ENCODE measurements at places on chromosomes 6 and 20.

DNA sequence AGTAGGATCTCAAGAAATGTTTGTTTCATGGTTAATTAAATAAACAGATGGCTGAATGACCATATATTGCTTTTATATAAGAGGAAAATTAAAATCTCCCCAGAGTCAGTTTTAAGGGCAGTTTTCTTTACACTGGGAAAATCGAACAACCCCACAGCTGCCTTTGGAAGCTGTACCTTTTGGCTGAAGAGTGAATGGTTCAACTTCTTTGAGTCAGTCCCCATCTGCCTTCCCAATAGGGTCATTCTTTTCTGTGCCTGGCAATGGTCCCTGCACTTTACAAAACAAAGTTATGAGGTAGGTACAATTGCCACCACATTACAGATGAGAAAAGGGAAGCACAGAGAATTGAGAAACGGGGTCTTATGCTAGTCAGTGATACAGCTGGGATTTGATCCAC, 39.5 kb downstream of the TSHZ2 start:
- no peak for DNase-seq

DNA sequence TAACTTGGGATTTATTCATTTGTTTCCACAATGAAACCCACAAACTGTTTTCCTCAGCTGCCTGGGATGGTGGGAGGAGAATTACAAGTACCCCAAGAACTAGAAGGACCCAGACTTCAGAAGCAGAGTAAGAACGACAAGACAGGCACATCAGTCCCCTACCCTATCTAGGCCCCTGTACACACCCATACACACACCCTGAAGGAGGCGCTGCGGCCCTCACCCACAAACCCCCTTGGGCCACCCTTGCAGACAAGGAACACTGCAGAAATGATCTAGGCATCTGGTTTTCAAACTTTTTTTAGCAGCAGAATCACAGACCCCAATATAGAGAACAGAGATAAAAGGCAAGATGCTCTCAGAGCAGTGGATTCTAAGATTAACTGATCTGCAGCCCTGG, 55.0 kb downstream of the TRERF1 start:
- no peak for DNase-seq

DNA sequence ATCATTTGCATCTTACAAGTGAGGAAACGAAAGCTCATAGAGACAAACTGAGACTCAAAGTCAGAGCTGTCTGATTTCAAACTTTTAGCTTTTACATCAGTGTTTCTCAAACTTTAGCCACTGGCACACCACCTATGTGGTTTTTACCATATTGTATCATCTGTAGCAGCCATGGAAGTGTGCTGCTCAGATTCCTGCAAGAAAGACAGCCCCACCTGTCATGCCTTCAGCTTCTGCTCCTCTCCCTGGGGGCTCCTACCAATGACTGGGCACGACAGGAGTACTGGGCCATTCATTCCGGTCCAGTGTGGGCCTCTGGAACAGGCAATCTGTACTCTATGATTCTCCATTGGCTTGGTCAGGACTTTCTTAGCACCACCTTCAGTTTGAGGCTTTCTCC, 87.0 kb downstream of the BCAS1 start:
- no peak for DNase-seq

DNA sequence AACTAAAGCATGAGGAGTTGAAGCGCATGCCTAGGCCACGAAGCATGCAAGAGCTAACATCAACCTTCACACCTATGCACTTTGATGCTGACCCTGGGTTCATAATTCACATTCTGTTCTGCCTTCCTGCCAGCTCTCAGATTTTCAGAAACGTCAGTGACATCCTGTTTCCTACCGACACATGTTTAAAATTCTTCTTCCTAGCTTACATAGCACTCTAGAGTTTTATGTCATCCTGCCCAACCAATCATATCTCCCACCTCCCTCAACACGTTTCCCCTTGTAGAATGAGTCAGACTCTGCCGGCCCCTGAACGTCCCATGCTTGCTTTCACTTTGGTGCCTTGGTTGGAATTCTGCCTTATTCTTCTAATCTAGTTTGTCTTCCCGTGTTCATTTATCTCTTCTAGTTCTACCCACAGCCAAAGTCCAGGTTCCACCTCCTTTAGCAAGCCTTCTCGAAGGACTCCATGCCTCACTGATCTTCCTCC, 97.2 kb upstream of the MAP7 start:
- peak; percentile 18 for DNase-seq

DNA sequence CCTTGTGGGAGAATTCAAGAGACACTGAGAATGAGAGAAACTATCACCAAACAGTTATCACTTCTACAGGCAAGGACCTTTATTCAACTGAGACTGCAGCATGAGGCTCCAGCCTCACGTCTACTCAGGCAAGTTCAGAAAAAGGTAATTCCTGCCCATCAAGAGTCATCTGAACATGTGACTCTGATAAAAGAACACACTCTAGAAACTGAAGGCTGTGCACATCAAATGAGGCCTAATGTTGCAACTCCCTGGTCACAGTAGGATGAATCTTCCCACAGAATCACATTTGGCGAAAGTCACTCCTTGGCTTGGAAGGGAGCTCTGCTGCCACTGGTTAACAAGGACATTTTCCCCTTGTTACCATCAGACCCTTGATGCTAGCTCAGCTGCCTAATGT, 71.2 kb upstream of the EMILIN3 start:
- DNase-seq, result no peak

DNA sequence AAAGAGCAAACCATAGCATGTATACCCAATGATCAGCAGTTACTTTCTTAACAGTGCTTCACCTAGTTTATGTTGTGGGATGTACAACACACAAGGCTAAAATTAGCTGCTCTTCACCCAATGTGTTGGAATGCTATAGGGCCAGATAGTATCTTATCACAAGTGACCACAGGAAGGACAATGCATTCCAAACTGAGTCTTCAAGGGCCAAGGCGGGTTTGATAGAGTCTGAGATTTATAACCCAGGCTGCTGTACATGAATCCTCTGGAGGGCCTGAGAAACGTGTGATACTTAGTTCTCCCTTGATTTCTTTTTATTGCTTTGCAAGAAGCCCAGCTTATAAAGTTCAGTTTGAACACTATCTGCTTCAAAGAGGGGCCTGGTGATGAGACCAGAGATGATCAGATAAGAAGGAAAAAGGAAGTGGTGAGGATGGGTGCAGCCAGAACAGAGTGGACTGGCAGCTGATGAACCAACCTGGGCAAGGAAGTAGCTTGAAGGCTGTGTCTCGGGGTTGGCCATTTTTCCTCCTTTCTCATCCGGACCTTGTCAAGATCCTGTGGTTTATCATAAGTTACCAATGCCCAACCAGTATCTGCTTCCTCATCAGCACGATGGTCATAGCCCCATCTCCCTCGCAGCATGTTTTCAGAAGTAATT, 62.2 kb upstream of the BMP2 start:
- DNase-seq, result no peak

GRCh38 chr20:20255099-20255498, 112.8 kb upstream of the INSM1 start:
- no peak for DNase-seq

DNA sequence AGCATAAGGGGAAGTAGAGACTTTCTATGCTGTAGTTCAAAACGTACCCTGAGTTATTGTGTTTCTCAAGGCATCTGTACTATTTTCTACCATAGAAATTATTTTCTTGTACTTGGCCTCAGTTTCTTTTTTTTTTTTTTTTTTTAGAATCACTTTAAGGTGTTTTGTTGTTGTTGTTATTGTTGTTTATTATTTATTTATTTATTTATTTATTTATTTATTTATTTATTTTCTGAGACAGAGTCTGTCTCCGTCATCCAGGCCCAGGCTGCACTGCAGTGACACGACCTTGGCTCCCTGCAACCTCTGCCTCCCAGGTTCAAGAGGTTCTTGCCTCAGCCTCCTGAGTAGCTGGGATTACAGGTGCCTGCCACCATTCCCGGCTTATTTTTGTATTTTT, 179.1 kb downstream of the GRIK2 start:
- DNase-seq, result no peak

DNA sequence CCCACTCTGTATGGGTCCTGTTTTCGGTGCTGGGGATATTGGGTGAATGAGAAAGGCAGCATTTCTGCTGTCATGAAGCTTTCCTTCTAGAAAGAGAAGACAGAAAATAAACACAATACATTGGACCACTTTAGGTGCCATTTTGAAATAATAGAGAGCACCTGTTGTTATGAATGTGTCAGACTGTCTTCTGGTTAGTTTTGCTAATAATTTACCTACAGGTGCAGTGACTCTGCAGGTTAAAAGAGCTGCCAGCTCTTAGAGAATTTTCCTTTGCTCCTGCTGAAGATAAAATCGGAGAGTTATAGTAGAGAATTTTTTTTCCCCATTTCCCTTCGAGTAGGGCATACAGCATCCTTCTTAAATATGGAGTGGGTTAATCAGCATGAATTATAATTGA, 21.9 kb upstream of the GCLC start:
- no peak for DNase-seq

- no peak for DNase-seq
Observed at GRCh38 chr6:15521582-15521981, 141.2 kb downstream of the DTNBP1 start.

DNA sequence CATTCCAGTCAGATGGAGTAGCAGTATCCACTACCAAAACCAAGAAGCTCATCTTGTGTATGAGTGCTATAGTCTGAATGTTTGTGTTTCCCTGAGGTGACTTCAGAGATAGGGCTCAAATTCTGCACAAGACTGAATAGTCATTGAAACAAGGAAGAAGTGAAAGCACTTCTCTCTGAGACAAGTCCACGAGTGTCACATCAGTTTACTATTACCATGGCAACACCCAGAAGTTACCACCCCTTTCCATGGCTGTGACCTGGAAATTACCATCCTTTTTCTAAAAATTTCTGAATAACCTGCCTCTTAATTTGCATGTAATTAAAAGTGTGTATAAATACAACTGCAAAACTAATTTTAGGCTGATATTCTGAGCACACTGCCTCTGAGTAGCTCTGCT, 682.1 kb upstream of the ADGRB3 start:
- no peak for DNase-seq

- no peak for DNase-seq
Observed at GRCh38 chr6:89840538-89840937, 10.9 kb downstream of the CASP8AP2 start.

- no peak for DNase-seq
Observed at GRCh38 chr20:46550461-46550860, at the start of gene OCSTAMP. Gene OCSTAMP, minus strand, starts transcription at chr20:46550654. Its CDS starts 94 bp downstream, at chr20:46550560.

GRCh38 chr20:11182720-11183119, 508.9 kb upstream of the JAG1 start:
- no peak for DNase-seq

- no peak for DNase-seq
Observed at GRCh38 chr20:8330785-8331695, 199.0 kb downstream of the PLCB1 start.

GRCh38 chr6:118656847-118657451, 5.6 kb upstream of the CEP85L start:
- DNase-seq, result no peak

DNA sequence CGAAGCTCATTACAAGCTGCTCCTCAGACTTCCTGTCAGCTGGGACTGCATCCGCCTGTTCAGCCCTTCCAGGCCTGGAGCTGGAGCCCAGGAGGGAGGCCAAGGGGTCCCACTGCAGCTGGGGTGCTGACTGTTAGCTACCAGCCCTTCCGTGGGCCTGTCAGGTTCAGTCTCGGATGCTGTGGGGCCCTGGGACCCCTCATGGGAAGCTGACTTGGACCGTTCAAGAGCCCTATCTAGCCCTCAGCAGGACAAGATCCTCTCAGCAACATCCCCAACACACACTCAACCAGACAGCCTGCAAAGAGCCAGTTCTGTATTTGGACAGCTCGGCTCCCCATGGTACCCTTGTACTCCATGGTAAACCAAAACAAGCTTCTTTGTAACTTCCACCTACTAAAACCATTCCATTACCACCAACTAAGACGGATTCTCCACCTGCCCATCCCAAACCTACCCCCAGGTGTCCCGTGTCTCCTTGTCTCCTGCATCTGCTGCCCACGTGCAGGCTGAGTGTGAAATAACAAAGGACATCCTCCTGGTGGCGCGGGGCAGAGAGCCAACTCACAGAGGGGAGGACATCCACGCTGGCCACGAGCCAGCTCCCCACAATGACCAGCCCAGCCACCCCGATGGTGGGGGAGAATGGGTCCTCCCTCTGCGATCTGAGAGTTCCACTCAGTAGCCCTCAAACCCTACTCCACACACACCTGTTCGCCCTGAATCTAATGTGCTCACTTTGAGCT, 111.2 kb downstream of the TAF4 start:
- no peak for DNase-seq

DNA sequence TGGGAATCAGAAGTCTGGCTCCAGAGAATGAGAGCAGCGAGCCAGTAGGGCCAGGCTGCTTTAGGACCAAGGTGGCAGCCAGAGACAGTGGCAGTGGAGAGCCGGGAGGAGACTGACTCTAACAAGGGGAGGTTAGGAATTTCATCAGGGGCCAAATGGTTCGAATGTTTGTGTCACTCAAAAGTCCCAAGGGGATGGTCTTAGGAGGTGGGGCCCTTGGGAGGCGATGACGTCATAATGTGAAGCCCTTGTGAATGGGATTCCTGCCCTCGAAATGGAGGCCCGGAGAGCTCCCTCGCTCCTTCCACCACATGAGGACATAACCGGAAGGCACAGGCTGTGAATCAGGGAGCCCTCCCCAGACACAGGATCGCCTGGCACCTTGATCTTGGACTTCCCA, 299.7 kb downstream of the QKI start:
- DNase-seq, result no peak

DNA sequence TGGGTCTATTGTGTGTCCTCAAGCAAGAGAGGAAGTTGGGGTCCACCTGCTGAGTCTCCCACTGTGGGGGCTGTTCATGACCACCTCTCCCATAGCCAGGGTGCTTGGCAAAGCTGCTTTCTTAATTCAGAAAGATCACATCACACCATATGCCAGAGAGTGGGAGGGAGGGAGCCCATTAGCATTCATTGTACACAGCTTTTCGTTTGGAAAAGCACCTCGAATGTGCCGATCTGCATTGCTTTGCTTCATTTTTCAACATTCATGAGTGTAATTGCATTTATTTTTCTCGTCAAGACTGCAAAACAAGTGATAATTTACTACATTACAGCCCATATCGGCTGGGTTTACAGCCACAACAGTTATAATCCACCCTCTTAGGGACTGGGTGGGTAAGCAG, 327.3 kb downstream of the PTPRT start:
- no peak for DNase-seq

GRCh38 chr20:24936526-24937407, 12.3 kb upstream of the CST7 start:
- no peak for DNase-seq

- DNase-seq, result no peak
Observed at GRCh38 chr6:117550078-117550600, 52.2 kb downstream of the GOPC start.

DNA sequence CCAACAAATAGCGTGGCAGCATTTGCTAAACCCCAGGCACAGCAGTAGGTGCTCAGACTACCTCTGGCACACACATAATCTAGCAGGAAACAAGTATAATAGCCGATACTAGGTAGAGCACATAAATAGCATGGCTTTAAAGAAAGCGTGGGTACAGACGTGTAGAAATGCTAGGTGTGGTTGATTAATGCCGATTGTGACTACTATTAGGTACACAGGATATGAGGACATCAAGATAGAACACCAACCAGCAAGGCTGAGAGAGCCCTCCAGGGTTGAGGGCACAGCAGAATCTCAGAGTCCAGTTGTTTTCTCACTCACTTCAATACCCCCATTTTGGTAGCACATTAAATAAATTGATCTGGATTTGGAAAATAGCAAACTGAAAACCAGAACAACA, 100.5 kb downstream of the PKHD1 start:
- DNase-seq, result no peak

Measured in stimulated activated CD4-positive, alpha-beta T cell treated with anti-CD3 and anti-CD28 coated beads, Interleukin-12 subunit alpha, Interleukin-12 subunit beta, amount 100 ng/mL, for 48 hours (primary cell).